SJSA1 (cell line): ENCODE measurements at places on chromosomes 3 and 15. TPM values are rescaled to one million over a fixed set of nuclear protein-coding genes. Genes with fewer than 3 reads are reported as not detected.
A peak's percentile ranks its signal among the peaks of the same experiment; 100 is the strongest.

- no peak for DNase-seq
Measured at GRCh38 chr3:78015856-78016255, 976.0 kb downstream of the ROBO2 start.

DNA sequence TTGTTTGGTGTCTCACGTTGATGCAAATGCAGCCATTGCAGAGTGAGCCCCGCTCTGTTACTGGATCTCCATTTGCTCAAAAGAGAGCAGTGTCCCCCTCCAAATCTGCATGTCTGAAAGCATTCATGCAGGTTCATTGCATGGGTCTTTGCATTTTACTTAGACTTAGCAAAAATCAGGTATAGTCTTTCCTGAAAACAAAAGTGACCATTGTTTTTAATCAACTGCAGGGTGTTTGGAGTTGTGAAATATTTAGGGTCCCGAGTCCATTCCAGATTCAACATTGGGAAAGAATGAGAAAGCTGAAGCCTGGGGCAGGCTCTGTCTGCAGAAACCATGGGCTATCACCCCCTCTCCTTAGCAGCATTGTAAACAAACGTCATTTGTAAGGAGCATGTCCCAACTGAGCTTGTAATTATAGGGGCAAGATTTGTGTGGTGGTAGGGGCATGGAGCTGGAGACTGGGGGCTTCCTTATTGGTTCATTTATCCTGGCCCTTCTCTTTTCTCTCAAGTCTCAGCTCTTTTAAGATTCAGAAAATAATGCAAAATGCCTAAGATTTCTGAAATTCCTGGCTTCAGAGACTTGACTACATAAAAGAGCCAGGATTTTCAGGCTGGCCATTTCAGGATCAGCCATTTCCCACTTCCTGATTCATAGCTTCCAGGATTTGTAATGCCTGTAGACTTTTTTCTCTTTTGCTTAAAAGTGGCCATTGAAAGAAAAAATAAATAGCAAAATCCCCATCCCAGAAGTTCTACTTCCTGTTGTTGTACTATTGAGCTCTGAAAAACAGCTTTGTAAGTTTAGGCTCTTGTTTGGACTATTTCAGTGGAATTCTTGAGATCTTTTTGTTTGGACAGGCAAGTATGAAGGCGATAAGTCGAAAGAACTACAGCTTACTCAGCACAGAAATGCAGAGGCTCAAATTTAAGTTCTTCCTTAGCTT, 23.0 kb downstream of the IGF1R start:
- DNase-seq = peak; percentile 86

Gene NR2C2
- total RNA-seq = 17.8 and 30.2 TPM in 2 replicates

Gene ARID3B
- total RNA-seq = 0.44 and 1.4 TPM in 2 replicates

DNA sequence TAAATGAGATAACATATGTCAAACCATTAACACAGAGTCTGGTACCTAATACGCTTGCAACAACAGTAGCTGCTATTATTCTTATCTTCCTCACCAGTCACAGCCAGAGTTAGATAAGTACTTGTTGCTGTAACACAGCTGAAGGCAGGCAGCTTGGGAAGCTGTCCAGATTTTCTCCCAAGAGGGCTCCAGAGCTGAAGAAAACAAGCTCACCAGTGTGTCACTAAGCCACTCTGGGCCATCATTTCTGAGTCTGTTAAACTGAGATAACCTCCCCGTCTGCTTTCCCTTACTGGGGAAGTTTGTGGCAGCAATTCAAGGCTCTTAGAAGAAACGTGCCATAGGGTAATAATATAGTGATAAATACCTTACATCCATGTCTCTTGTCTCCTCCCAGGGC, 226.3 kb downstream of the TAFA4 start:
- no peak for DNase-seq

Gene FEM1B
- 30.5 and 47.7 TPM in 2 replicates for total RNA-seq

Gene SRP14
- total RNA-seq = 355 and 405 TPM in 2 replicates
